ENCODE measurements at places on chromosomes 16 and 17. TPM values are rescaled to one million over a fixed set of nuclear protein-coding genes. Genes with fewer than 3 reads are reported as not detected.

The CD300LF gene
- not detected for total RNA-seq

The CTRB1 gene
- not detected for total RNA-seq

The KRTAP2-1 gene
- not detected for total RNA-seq

The OTOP2 gene
- not detected for total RNA-seq

The TBC1D26 gene
- total RNA-seq, result not detected

The KRTAP4-5 gene
- total RNA-seq, result not detected

The HIGD1B gene
- not detected for total RNA-seq

The ITGAD gene
- 0.27 TPM for total RNA-seq

The RNF157 gene
- total RNA-seq, result 66.0 TPM

The FBXO39 gene
- 1.6 TPM for total RNA-seq

The RAD51D gene
- total RNA-seq, result 31.4 TPM

The STX1B gene
- total RNA-seq, result 0.55 TPM

The SLC13A2 gene
- total RNA-seq, result not detected

The CCL13 gene
- total RNA-seq, result not detected

The TNP2 gene
- total RNA-seq, result not detected

The PLCD3 gene
- 3.5 TPM for total RNA-seq

The PLXDC1 gene
- total RNA-seq, result 0.98 TPM

The ABCA9 gene
- 0.27 TPM for total RNA-seq

The KRT25 gene
- not detected for total RNA-seq

The KLHL10 gene
- 0.07 TPM for total RNA-seq

The ATP2A1 gene
- 1.6 TPM for total RNA-seq

The NPIPB6 gene
- total RNA-seq, result 2.0 TPM

The ATP6V0C gene
- 94.4 TPM for total RNA-seq

The CA4 gene
- not detected for total RNA-seq

The ATP2C2 gene
- total RNA-seq, result not detected

The TBC1D3C gene
- not detected for total RNA-seq

The MEOX1 gene
- 9.0 TPM for total RNA-seq

The CES5A gene
- not detected for total RNA-seq

The TNS4 gene
- 14.0 TPM for total RNA-seq

The HBQ1 gene
- not detected for total RNA-seq

The CDC6 gene
- total RNA-seq, result 106 TPM

The HOXB2 gene
- total RNA-seq, result 24.0 TPM

The RDM1 gene
- 7.2 TPM for total RNA-seq

The GAS7 gene
- total RNA-seq, result 0.18 TPM

The TMC8 gene
- 371 TPM for total RNA-seq

The TMEM88 gene
- total RNA-seq, result 0.57 TPM

The NOS2 gene
- total RNA-seq, result not detected

All from T-helper 2 cell treated with Interferon-gamma antibody and Interleukin-4, amounts not matched to agents 100 ng/mL and 5 ng/mL, for 36 hours (primary cell).